NT2/D1 (cell line): ENCODE measurements at places on chromosomes 6 and 20.

- no peak for DNase-seq
Measured at GRCh38 chr6:52725535-52726192, 37.6 kb downstream of the GSTA2 start.

GRCh38 chr6:90374201-90374600 lies 77.6 kb upstream of the BACH2 start:
- DNase-seq, result no peak

DNA sequence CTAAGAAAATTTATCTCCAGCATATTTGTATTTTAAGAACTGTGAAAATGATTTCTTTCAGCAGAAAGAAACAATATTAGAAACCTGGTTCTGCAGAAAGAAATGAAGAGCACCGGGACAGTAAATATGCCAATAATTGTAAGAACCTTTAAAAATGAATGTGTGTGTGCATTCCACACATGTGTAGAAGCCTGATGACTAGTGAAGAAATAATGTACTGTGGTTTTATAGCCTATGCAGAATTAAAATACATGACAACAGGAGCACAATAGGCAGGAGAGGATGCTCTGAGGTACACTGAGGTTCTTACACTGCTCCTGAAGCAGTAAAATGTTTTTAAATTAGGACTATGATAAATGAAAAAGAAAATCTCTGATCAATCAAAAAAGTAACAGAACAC lies 48.9 kb downstream of the SNX14 start:
- DNase-seq, result no peak

- DNase-seq, result no peak
Measured at GRCh38 chr6:39792540-39793450, 619 bp downstream of the DAAM2 start.

GRCh38 chr6:81105998-81106397 lies 646.5 kb downstream of the TENT5A start:
- no peak for DNase-seq

DNA sequence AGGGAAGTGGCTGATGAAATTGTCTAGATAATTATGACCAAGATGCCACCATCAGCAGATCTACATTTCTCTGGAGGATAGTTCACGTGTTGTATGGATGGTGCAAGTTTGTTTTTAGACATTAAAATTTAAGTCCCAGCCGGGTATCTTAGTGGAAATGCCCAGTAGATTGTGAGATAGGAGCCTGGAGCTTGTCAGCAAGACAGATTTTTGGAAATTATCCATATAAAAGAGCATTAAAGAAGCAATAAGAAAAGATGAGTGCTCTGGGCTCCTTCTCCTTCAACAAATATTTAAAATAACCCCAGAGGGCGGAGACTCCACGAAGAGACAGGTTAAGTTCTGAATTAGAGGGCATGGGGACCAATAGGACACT lies 47.6 kb upstream of the SMLR1 start:
- DNase-seq, result no peak

GRCh38 chr6:135030532-135031178 lies 24.0 kb downstream of the HBS1L start:
- no peak for DNase-seq

DNA sequence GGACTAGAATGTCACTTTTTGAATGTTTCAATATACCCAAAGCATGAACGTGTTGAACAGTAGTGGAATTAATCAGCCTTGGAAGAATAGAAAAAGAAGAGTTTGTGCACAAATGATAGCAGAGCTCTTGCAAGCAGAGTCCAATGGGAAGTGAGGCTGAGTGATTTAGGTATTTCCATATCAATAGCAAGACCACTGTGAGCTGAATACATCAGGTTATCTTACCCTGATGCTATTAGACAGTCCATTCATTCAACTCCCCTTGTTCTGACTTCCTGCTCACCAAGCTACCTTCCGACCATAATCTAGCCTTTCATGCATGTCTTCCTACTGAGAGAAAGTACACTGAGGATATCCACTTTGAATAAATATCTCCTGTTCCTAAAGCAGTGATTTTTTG lies 349.2 kb upstream of the RNF217 start:
- DNase-seq, result no peak

DNA sequence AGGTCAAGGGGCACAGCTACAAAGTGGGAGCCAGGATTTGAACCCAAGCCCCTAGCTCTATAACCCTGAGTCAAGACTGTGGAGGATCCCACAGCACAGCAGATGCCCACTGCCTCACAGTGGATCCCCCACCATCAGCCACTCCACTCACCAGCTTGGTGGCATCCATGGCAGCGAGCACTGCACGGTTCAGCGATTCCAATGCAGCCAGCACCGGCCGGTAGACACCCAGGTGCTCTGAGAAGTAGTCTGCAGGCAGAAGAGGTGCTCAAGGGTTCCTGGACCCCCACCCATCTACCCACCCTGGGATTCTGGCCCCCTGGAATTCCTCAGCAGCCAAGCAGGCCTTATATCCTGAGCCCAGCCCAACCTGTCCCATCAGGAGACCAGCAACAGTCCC lies 2.5 kb downstream of the ACTL10 start:
- DNase-seq, result no peak

GRCh38 chr20:18279242-18279641 lies 9.1 kb upstream of the ZNF133 start:
- DNase-seq, result no peak

DNA sequence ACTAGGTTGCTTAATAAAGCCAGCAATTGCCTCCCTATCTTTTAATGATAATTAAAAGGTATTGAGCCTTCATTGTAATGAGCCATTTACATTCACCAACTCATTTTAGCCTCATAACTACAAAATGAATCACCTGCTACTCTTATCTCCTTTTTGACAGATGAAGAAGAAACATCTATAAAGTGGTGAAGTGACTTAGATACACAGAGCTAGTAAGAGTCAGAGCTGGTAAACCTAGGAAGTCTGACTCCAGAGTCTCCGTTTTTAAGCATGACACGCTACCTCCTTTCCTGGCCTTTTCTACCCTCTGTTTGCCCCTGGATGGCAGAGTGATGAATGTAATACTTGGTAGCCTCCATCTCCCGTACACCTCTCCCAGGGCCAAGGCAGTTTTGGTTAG lies 93.5 kb downstream of the SPTLC3 start:
- DNase-seq, result no peak

DNA sequence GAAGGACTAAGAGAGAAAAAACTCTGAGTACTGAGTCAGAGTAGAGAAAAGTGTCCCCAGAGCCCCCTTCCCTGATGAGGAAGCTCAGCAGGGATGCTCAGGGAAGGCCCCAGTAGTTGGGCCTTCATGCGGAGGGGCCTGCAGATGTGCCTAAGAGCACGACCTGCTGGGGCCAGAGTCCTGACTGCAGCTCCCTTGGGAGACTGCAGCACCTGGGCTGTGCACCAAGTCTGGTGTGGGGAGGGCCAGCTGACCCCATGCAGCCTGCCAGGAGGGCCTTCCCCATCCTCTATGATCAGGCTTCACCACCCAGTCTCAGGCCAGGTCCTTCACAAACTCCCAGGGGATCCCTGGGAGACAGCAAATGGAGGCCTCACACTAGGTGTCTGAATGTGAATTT lies 130.4 kb downstream of the FNDC1 start:
- DNase-seq, result no peak

DNA sequence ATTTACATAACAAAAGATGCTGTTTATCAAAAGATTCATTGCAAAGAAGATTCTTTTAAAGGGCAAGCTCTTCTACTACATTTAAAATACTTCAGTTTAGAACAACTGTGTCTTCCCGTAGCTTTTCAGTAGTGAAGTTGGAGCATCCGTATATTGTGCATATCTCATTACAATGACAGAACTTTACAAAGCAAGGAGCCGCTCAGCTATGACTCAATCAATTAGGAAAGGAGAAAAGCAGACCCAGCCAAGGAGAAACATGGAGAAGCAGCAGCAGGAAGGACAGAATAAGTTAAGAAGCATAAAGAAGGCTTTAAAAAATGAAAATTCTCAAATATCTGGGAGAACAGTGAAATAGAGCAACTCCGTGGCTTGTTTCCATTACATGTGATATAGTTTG lies 132.6 kb upstream of the SMLR1 start:
- no peak for DNase-seq

- DNase-seq, result peak; percentile 89
Measured at GRCh38 chr20:51800060-51800871, 2.1 kb downstream of the SALL4 start.

DNA sequence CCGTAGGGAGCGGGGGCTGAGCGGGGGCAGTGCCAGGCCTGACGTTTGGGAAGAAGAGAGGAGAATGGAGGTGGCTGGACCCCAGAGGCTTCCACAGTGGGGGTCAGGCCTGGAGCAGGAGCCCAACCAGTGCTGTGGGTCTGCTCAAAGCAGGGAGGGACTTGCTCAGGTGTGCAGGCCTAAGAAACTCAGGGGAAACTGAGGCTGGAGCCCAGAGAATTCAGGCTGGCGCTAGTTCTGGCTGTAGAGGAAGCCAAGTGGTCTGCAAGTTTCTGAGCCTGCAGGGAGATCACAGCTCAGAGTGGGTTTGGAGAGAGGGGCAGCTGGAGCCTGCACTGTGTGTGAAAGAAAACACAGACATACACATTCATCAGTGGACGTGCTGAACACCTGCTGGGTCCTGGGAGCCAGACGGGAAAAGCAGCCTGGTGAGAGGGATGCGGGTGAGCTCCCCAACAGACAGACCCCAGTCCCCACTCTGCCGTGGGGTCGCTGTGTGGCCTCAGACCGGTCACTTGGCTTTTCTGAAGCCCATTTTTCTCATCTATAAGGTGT lies 17.7 kb upstream of the FOXP4 start:
- DNase-seq, result no peak

DNA sequence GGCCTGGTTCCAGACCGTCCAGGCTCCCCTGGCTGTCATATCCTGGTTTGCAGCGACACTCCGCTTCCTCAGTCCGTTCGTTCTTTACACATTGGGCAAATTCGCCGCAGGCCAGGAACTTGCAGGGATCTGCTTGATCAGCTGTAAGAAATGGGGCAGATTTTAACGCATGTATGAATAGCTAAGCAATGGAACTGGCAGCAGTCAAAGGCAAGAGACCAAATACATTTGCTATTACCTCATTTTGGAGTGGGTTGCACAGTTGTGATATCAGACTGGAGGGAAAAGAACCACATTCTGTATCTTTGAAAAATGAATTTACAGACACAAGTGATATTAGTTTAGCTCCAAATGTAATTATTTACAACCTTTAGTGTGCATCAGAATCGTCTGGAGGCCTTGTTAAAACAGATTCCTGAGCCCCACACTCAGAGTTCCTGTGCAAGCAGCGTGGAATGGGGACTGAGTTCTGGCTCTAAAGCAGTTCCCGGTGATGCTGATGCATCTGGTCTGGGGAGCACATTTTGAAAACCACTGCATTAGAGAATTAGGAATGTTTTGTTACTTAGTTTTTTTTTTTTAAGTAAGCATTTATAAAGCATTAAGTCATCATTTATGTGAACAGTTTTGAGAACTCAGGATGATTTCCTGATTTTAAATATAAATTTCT lies 141.3 kb downstream of the IMPG1 start:
- no peak for DNase-seq

GRCh38 chr6:163463180-163463579 lies 48.7 kb downstream of the QKI start:
- DNase-seq, result no peak

GRCh38 chr6:166760288-166760687 lies 133.2 kb upstream of the RPS6KA2 start:
- no peak for DNase-seq

DNA sequence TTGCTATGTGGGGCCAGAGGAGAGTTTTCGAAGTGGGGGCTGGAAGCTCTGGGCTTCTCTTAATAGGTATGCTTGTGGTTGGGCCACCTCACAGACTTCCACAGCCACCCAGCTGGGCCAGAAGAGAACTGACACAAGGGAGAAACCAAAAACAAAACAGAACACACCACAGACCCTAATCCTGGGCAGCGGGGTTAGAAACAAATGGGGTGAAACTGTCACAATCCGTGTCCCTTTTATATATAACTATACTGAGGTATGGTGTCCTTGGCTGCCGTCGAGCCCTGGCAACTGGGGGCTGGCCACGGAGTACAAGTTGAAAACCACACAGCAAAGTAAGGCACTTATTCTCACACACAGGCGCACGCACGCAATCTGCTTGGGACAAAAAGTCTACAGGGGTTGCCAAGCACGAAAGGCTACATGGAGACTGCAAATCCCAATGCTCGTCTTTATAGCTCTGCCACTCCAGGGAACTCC lies 78.3 kb downstream of the TRAM2 start:
- no peak for DNase-seq

DNA sequence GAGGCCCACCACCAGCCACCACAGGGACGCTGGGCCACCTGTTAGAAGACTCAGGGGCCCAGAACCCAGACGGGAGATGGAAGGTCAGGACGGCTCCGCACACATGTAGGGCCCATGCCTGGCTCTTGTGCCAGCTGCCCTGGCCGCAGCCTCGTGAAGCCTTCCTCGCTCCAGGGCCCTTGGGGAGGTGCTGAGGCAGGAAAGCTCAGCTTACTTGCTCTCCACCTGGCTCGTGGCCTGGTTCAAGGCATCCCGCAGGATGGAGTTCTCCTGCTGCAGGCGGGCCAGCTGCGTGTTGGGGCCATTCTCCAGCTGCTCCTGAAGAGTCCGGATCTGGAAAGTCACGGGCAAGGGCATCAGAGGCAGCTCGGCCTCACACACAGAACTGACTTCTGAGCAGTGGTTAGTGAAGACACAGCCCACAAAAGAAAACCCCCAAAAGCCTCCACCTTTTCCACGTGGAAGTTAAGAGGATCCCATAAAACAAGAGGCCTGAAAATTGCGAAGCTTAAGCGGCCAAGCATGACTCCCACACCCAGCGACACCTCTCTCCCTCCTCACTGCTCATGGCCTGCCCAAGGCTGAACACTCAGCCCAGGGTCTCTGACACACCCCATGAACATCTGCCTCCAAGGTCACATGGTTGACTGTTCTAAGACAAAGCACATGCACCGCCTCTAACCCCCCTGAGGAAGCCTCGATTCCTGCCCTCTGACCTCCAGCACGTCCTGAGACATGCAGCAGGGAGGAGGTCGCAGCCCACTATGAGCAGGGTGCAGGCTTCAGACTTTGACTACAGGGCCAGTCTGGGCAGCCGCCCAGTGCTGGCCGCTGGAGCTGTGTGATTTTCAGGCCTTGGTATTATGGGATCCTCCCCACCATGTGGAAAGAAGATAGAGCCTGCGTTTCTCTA lies 46.5 kb downstream of the RRBP1 start:
- no peak for DNase-seq

GRCh38 chr6:133062696-133063306 lies 178.4 kb upstream of the EYA4 start:
- no peak for DNase-seq

DNA sequence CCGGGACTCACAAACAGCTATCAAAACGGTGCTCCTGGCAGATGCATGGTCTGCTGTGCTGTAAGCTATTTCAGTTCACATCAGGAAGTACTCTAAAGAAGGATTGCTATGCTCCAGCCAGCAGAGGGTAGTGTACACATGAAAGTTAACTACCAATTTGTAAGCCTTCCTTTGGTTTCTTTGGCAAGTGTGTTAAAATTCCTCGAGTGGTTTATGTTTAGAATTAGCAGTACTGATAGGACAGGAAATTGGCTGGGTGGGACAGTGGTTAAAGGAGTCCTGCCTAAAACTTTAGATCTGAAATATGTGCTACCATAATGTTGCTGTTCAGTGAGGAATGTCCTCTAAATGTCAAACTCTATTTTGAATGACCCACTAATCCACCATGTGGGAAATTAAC lies 47.4 kb downstream of the TRMT11 start:
- peak; percentile 18 for DNase-seq

- no peak for DNase-seq
Measured at GRCh38 chr20:3074812-3075211, 3.4 kb downstream of the OXT start.
